ENCODE measurements at places on chromosomes 12 and 14. TPM values are rescaled to one million over a fixed set of nuclear protein-coding genes. Genes with fewer than 3 reads are reported as not detected.

GRCh38 chr12:76789335-76790050 is 25.6 kb downstream of the ZDHHC17 start:
- no peak for DNase-seq

DNA sequence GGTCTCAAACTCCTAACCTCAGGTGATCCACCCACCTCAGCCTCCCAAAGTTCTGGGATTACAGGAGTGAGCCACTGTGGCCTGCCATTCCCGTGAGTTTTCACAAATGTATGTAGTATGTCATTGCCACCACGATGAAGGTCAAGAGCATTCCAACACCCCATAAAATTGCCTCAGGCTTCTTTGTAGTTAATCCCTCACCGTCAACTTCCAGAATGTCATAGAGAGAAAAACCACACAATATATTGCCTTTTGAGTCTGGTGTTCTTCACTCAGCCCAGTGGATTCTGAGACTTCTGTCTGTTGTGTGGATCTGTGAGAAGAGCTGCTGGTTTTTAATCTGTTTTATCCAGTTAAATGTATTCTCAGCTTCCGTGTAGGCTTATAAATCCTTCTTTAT is 12.6 kb upstream of the CFAP251 start:
- DNase-seq = no peak

GRCh38 chr12:115203701-115204100 is 519.7 kb upstream of the TBX3 start:
- DNase-seq = no peak

GRCh38 chr12:39780913-39781446 is 161.4 kb upstream of the ABCD2 start:
- no peak for DNase-seq

- DNase-seq = no peak
Observed at GRCh38 chr12:111304642-111305071, 64.2 kb downstream of the PHETA1 start.

GRCh38 chr12:41108032-41108431 is 80.1 kb upstream of the PDZRN4 start:
- no peak for DNase-seq

Gene ASIC1
- 3.9 TPM for total RNA-seq

Gene PSMC6
- 66.4 TPM for total RNA-seq

DNA sequence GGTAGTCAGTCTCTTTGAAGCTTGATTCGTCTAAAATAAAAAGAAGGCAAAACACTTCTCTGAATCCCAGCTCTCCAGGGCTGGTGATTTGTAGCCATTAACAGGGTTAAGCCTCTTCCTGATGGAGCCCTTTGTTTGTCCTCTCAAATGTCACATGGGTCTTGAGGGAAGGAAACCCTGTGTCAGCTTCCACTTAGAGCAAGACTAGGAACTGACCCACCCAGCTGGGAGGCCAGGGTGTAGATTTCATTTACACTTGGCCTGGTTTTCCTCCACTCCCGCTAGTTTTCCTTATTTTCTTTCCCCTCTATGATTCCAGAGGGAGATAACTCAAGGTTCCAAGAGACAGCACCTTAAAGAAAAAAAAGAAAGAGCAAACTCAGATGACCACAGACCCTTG is 230.5 kb upstream of the EGLN3 start:
- no peak for DNase-seq

- DNase-seq = no peak
Observed at GRCh38 chr14:72332046-72332445, 399.8 kb downstream of the RGS6 start.

DNA sequence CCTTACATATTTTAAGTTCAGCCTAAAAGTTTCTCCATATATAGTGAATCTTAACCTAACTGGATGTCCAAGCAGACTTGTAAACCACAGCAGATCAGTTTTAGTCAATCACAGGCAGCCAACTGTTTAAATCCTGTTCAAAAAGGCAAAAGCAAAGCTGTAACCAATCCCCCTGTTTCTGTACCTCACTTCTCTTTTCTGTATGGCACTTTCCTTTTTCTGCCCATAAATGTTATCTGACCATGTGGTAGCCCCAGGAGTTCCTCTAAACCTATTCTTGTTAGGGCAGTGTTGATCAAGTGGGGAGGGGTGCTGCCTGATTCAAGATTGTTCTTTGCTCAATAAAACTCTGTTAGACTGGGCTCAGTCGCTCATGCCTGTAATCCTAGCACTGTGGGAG is 8.5 kb upstream of the DACT1 start:
- DNase-seq = no peak

- no peak for DNase-seq
Observed at GRCh38 chr12:108647585-108648287, 14.0 kb upstream of the SELPLG start.

Gene IFNG
- total RNA-seq = not detected

DNA sequence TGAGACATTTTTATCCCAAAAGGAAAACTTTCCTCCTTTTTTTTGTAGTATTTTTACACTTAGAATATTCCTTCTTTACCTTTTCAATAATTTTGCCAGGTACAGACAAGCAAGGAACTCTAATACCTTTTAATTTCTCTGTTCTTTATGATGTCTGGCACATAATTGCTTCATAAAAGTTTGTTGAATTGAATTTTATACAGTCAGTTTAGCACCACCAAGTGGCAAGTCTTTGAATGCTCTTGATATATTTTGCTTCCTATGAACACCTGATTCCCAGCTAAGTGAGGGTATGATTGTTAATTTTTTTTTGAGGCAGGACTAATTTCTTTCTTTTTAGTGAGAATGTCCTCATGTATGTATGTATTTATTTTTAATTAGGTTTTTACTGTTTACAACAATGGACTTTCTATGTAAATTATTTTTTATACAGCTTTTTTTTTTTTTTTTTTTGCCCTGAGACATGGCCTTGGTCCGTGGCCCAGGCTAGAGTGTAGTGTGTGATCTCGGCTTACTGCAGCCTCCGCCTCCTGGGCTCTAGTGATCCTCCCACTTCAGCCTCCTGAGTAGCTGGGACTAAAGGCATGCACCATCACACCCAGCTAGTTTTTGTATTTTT is 6.9 kb downstream of the TBC1D15 start:
- DNase-seq = no peak

GRCh38 chr12:4383304-4383865 is 3.9 kb upstream of the FGF23 start:
- no peak for DNase-seq

DNA sequence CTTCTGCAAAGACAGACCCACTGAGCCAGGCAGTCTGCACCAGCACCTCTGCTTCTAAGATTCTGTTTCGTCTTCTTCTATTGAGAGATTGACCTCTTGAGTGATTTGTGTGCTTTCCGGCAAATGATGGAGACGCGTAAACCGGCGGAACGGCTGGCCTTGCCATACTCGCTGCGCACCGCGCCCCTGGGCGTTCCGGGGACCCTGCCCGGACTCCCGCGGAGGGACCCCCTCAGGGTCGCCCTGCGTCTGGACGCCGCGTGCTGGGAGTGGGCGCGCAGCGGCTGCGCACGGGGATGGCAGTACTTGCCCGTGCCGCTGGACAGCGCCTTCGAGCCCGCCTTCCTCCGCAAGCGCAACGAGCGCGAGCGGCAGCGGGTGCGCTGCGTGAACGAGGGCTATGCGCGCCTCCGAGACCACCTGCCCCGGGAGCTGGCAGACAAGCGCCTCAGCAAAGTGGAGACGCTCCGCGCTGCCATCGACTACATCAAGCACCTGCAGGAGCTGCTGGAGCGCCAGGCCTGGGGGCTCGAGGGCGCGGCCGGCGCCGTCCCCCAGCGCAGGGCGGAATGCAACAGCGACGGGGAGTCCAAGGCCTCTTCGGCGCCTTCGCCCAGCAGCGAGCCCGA is 703 bp downstream of the ASCL4 start:
- no peak for DNase-seq

DNA sequence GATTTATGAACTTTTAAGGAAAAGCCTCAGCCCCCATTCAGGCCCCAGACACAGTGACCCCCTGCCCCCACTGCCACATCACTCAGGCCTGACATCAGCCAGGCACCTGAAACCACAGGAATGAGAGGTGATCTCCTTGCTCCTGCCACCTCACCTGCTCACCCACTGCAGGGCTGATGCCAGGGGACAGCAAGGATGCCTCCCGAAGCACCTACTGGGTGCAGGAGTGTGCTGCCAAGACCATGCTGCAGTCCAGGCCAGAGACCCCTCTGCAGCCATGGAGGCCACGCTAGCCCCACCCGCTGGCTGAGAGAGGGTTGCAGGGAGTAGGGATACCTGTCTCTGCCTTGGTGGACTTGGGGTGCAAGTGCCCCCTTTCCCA is 18.6 kb upstream of the KRT7 start:
- DNase-seq = peak; percentile 77
